ENCODE measurements at places on chromosomes 1 and 21.
A peak's percentile ranks its signal among the peaks of the same experiment; 100 is the strongest.

DNA sequence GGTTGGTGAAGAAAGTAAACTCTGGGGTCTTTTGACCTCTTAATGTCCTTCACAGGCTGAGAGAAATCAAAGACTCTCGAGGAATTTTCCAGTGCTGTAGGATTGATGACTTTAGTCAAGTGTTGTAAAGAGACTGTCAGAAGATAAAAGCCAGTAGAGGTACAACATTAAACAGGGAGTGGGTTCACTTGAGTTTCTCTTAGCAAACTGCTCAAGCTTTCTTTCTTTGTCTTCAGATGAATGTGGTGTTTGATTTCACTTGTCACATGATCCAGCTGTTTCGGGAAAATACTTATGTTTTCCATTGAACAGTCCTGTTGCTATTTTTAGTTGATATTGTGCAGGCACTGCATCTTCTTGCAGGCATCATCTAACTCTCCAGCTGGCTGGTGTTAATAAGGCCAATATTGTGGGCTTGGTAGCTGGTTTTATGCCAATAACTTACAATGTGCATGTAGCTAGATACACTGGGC lies 45.6 kb downstream of the XCL2 start:
- no peak for DNase-seq

DNA sequence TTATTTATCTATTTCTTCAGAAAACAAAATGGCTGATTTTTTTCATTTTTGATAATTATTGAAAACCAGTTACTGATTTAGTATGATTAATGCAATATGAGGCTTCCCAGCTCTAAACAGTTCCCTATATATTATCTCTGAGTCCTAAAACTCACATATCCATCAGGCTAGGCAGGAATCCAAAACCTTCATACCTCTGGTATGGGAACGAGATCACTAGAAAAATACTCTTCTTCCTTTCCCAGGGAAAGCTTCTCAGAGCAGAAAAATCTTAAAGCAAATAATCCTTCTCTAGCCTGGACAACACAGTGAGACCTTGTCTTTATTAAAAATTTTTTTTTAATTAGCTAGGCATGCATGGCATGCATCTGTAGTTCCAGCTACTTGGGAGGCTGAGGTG lies 42.5 kb downstream of the KDM5B start:
- no peak for DNase-seq

- no peak for DNase-seq
These were observed 24.3 kb downstream of the H3-3A start for GRCh38 chr1:226086776-226087175.

DNA sequence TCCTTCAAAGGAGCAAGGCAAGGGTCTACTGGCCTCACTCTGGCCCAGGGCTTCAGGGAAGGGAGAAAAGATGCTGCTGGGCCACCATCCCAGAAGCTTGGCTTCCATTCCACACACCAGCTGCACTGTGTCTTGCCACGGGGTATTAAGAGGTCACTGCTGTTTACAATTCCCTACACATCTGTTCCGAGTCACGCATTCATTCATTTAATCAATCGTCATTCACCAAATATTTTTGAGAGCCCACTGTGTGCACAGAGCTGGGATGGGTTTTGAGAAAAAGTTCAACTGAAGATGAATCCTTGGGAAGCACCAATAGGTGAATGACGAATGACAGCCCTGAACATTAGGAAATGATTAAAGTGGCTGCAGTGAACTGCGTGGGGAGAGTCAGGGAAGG lies 101.7 kb downstream of the NAV1 start:
- DNase-seq, result no peak

- DNase-seq, result no peak
These were observed 9.4 kb upstream of the ZMYM1 start for GRCh38 chr1:35069746-35070145.

GRCh38 chr1:107158991-107159390 lies 18.2 kb downstream of the NTNG1 start:
- DNase-seq, result no peak

GRCh38 chr1:221939607-221940006 lies 197.7 kb upstream of the DUSP10 start:
- no peak for DNase-seq

DNA sequence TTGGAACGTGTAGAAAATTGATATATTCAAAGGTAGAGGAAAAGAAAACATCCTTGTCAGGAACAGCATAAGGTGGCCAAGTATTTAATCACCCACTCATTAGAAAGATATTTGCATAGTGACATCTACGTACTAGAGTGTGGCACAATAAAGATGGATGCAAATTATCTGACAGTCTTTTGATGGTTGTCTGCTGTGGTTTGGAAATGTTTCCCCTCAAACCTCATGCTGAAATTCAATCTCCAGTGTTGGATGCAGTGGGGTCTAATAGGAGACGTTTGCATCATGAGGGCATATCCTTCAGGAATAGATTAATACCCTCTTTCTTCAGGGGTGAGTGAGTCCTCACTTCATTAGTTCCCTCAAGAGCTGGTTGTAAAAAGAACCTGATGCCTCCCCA lies 34.1 kb upstream of the RUNX1 start:
- no peak for DNase-seq

DNA sequence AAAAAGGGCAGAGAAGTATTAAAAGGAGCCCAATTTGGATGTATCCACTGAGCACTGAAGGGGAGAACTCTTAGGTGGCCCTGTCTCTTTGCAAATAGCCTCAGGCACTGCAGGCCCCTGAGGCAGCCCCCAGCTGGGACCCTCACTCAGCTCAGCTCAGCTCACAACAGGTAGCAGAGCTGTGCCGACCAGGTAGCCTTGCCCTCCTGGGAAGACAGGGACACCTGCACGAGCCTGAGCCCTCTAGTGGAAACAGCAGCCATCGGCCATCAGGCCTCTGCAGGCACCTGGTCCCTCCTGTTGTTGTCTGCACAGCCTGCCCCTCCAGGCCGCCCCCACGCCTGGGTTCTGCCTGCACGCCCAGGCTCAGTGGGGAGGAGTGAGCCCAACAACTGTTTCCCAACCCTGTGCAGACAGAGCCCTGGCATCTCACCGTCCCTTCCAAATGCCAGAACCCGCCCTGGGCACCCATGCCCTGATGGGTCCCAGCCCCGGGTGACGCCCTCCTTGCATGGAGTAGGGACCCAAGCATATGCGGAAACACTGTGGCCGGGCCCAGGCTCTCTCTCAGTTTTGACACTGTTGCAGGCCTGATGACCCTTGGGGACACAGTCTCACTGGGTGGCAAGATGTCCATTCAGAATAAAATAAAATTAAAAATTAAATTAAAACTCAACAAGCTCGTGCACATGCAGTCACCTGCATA lies 60.0 kb upstream of the AJAP1 start:
- DNase-seq, result no peak

GRCh38 chr1:212129781-212130180 lies 94.2 kb downstream of the DTL start:
- no peak for DNase-seq

DNA sequence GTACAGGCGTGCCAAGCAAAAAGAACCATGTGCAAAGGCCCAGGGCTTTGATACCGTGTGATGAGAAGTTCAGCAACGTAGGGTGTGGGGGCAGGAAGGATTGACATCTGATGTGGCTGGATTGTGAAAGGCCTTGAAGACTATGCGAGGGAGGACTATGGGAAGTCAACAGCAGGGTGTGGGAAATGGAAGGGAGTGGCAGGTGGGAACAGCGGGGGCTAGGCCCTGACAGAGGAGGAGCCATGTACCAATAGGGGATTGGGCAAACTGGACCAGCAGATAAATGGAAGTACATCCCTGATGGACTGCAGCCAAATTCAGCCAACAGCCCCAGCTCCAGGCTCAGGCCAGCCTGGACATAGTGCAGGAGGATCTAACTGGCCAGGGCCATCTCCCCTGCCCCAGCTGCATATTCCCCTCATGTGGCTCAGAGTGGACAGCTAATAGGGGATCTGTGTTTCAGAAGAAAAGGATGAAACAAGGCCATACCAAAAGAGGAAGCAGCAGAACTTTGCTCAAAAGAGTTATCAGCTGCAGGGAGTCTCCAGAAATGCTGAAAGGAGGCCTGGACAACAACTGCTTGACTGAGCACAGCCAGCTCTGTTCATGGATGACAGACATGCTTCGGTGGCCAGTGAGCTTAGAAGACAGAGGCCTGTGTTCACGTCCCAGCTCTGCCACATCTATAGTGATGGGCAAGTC lies 140.2 kb upstream of the SGIP1 start:
- DNase-seq, result no peak

- DNase-seq, result no peak
These were observed 49.0 kb upstream of the NADK start for GRCh38 chr1:1827089-1827848.

DNA sequence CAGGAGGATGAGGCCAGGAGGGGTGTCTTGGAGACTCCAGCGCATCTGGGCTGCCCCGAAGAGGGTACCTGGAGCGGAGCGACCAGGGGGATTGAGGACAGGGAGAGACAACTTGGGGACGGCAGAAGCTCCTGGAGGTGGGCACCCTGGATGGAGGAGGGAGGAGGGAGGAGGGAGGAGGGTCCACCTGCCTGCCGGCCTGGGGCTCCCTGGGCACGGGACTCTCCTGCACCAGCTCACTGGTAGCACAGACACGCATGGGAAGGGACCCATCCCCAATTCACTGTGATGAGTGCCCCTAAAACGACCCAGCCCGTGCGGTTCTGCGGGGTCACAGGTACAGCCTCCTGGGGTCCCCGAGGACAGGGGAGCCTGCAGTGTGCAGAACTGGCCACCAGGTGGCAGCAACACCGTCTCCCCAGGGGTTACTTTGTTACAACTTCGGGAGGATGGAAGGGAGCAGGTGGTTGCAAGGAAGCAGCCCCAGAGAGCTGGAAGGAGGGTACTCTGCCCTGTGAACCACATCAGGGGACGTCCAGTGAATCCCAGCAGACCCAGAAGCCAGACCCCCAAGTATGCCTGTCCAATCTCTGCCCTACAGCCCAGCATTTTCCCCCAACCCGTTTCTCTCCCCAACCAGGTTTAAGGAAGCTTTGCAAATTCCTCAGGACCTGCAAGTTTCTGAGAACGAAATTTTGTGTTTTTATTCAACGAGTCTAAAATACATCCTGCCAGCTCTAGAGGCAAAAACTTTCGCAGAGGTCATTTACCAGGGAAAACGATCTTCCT lies 482.4 kb downstream of the NPHP4 start:
- DNase-seq, result no peak

DNA sequence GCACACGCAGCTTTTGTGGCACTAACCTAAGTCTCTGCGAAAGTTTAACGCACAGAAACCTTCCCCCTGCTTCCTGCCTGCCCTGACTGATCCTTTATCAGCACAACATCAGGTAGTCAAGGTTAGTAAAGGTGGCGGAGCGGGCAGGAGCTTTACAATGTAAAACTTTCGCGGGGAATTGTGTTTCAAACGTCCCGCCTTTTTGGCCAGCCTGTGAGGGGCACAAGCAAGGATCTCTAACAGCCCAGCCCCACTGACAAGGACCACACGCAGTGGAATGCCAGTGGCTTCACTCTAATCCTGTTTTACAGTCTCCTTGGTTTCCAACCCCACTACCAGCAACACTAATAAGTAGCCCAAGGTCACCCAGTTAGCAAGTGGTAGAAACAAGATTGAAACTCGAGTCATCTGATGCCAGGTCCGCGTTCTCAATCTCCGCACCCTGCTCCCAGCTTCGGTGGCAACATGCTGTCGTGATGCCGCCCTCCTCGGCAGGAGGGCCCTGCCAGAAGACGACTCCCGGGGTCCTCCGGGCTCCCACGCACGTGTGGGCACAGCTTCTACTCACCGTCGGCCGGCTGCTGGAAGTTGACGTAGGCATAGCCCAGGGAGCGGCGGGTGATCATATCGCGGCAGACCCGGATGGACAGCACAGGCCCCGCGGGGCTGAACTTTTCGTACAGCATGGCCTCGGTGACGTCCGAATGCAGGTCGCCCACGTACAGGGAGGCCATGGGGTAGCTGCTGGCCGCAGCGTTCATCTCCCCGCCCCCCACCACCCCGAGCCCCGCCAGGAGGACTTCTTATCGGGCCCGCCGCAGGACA lies 1.2 kb downstream of the PABPC4 start:
- peak; percentile 29 for DNase-seq

GRCh38 chr1:154178911-154179811 lies 12.7 kb downstream of the TPM3 start:
- no peak for DNase-seq

- DNase-seq, result peak; percentile 53
These were observed 4.2 kb downstream of the SPSB1 start for GRCh38 chr1:9296850-9297249.

DNA sequence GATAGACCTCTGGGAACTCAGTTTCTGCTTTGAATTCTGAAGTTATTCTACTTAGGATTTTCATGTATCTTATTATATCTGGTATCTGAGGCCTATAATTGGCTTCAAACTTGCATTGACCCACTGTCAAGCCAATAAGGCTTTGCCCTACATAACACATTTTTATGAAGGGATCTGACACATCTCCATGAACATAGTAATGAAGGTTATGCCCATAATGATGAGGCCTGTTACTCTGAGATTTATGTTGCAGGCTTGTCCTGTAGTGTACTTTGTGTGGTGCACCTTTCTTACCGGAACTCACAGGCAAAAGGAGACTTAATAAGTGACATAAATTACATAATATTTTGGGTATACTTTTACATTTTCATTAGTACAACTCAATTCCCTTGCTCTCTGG lies 14.1 kb downstream of the RGL1 start:
- no peak for DNase-seq

DNA sequence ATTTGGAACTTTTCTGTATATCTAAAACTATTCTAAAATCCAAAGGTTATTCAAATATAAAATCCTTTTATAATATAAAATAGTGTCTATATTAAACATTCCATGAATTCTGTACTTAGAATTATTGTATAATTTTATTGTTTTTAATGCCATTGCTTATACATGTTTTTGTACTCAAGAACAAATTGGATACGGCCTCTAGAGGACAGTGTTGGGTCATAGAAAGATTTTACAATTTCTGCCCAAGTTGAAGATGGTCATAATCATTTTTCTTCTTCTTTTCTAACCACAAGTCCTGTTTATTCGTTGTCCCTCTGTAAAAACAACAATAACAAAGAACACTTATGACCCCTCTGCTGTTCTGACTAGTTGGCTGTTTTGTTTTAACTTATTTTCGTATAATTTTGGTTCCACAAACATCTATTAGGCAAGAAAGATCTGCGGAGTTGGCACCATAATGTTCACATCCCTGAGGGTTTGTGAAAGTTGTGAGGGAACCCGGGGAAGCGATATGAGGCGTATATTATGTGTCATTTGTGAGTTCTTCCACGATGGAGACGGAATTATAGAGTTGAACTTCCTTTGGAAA lies 75.7 kb upstream of the KIF26B start:
- DNase-seq, result no peak

GRCh38 chr1:158035014-158035413 lies 41.6 kb downstream of the KIRREL1 start:
- DNase-seq, result no peak

- no peak for DNase-seq
These were observed 163.2 kb downstream of the ZBTB18 start for GRCh38 chr1:244214009-244214967.

GRCh38 chr1:151062741-151063371 lies 2.7 kb downstream of the MLLT11 start:
- DNase-seq, result no peak

DNA sequence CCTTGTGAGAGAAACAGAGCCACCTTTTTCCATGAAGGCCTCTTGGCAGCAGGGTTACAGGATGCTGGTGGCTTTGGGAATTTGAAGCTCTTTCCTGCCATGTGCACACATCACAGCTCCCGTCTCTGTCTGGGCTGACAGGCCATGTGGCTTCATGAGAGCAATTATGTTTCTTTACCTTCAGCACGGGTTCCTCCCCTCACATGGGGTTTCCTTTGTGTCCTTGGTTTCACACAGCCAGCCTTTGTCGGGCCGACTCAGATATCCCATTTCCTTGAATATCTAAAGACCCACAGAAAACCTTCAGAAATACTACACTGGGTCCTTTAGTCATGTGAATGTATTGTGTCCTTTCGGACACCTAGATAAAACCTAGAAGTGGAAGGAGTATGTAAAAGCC lies 7.1 kb downstream of the CLIC6 start:
- no peak for DNase-seq

Measured in posterior cingulate gyrus (tissue), 11 donors.